DMS79 (cell line): ENCODE measurements at places on chromosomes 1 and 21.

DNA sequence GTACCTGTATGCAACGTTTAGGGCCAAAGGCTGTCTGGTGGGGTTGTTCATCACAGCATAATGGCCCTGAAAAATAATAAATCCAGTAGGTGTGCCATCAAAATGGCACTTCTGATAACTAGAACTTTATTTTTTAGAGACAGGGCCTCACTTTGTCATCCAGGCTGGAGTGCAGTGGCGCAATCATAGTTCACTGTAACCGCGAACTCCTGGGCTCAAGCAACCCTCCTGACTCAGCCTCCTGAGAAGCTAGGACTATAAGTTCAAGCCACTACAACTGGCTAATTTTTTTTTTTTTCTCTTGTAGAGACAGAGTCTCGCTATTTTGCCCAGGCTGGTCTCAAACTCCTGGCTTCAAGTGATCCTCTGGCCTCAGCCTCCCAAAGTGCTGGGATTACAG lies 4.7 kb downstream of the SNAPIN start:
- DNase-seq, result no peak

DNA sequence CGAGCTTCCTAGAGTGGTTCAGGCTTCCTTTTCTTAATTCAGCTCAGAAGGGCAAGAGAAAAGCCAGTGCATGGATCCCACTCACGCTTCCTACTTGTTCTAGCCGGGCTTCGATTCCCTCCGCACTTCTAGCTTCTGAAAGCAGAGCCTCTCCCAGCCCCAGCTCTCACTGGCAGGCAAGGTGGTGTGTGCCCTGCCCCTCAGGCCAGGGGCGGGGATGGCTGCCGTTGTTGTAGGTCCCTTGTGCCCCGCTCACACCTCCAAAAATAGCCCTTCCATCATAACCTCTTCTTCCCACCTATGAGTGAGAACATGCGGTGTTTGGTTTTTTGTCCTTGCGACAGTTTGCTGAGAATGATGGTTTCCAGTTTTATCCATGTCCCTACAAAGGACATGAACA lies 31.6 kb downstream of the BACE2 start:
- DNase-seq, result no peak

- DNase-seq, result no peak
Measured at GRCh38 chr1:184289825-184290550, 96.8 kb upstream of the C1orf21 start.

GRCh38 chr1:20017741-20018140 lies 38.3 kb upstream of the PLA2G2A start:
- DNase-seq, result no peak

- DNase-seq, result no peak
Measured at GRCh38 chr1:156682166-156682890, 5.1 kb upstream of the NES start.

- no peak for DNase-seq
Measured at GRCh38 chr1:160419838-160420169, 19.4 kb downstream of the VANGL2 start.

DNA sequence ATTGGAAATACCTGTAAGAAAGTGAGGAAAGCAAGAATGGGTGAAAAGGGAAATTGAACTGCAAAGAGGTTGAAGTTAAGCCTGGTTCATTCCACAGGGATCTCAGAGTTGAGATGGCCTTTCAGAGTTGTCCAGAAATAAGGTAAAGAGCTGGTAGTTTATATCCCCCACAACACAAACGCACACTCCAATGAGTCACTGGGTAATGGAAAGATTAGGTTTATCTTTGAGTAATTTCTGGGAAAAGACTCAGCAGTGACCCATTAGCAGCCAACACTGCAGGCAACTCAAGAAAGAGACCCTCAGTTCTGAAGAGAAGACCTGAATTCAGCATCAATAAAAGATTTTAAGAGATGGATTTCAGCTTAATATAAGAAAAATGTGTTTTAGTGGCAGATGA lies 485.5 kb downstream of the PTPRC start:
- no peak for DNase-seq

DNA sequence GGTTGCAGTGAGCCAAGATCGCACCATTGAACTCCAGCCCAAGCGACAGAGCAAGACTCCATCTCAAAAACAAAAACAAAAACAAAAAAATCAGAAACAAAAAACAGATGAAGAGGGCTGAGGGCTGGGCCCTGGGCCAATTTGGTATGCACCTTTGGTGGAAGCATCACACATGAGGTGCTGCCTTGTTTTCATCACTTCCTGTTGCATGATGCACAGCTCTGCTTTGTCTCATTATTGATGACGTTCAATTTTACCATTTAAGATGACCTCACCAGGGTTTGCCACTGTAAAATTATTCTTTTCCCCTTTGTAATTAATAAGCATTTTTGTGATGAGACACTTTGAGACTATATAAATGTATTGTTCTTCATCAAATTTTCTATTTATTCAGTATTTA lies 9.8 kb upstream of the IFNAR2 start:
- DNase-seq, result no peak

DNA sequence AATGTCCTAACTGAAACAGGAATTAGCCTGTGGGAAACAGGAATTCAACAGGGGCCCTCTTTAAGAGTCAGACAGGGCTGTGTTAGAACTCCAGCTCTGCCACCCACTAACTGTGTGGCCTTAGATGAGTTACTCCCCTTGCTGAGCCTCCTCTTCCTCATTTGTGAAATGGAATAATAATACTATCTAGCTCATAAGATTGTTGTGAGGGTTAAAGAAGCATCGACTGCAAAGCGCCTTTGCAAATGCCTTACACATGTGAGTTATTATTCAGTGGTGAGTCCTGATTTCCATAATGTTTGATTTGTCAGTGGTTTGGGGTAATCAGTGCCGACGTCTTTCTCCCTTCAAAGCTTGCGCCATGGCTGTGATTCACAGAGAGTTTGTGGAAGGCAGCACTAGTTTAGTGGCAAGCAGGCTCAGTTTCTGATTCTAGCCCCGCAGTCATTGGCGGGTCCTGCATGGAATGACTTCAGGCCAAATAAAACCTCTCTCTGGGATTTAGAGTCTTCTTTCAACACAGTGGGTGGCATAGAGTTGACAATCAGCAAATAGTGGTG lies 388.5 kb downstream of the PLPP3 start:
- no peak for DNase-seq

- DNase-seq, result no peak
Measured at GRCh38 chr1:244862354-244862698, 2.0 kb downstream of the HNRNPU start.

DNA sequence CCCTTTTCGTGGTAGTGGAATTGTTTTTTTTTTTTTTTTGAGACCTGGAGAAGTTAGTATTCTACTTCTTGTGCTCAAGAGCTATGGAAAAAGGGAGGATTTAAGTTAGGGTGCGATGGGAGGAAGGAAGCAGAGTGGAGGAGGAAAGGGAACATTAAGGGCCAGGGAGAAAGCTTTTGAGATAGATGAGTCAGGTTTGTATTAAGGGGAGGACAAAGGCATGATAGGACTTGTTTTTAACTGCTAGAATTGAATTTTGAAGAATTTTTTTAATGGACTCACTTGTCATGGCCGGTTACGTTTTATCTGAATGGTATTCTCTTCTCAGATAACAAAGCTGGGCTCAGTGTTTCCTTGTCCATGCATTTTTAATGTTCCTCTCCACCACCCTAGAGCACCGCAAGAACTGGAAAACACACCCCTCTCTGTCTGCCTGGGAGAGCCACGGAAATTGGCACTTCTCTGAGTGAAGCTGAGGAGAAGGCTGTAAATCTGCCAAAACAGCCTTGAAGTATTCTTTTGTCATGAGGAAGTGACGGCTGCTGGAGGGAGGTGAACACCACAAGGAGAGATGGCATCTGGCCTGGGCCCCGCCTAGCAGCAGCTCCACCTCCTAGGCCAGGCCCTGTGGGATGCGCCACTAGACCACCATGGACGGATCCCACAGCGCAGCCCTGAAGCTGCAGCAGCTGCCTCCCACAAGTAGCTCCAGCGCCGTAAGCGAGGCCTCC lies 3.5 kb downstream of the NIPAL3 start:
- DNase-seq, result peak; percentile 96

DNA sequence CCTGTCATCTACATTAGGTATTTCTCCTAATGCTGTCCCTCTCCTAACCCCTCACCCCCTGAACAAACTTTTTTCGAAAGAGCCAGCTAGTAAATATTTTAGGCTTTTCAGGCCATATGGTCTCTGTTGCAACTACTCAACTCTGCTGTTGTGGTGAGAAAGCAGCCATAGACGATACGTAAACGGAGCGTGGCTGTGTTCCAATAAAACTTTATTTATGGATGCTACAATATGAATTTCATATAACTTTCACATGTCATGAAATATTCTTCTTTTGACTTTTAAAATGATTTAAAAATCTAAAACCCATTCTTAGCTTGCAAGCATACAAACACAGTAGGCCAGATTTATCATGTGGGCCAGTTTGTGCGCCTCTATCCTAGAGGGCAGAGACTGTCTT lies 11.2 kb upstream of the RPS6KA1 start:
- no peak for DNase-seq

- DNase-seq, result no peak
Measured at GRCh38 chr1:233639611-233640010, 25.7 kb downstream of the KCNK1 start.

GRCh38 chr1:8408151-8408839 lies 90.4 kb downstream of the SLC45A1 start:
- peak; percentile 5 for DNase-seq

DNA sequence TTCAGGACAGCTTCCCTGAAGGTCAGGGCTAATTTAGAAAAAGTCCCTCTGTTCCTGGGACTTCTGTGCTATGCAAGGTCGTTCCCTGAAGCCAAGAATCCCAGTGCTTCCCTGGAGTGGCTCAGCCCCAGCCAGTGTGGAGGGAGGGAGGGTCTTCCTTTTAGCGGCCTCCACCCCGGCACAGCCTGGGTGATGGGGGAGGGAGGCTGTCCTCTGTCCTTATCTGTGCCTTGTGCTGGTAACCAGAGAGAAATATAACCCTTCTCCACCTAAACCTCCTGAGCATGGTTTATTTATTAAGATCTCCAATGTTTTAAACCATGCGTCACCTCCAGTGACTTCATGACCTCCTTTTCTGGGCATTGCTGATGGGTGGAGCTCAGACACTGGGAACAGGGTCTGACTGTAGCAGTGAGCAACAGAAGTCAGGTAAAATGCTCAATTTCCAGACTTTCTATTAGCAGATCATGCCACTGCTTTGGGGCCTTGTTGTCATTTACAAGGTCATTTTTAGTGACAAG lies 157.1 kb downstream of the DSCAM start:
- DNase-seq, result no peak

DNA sequence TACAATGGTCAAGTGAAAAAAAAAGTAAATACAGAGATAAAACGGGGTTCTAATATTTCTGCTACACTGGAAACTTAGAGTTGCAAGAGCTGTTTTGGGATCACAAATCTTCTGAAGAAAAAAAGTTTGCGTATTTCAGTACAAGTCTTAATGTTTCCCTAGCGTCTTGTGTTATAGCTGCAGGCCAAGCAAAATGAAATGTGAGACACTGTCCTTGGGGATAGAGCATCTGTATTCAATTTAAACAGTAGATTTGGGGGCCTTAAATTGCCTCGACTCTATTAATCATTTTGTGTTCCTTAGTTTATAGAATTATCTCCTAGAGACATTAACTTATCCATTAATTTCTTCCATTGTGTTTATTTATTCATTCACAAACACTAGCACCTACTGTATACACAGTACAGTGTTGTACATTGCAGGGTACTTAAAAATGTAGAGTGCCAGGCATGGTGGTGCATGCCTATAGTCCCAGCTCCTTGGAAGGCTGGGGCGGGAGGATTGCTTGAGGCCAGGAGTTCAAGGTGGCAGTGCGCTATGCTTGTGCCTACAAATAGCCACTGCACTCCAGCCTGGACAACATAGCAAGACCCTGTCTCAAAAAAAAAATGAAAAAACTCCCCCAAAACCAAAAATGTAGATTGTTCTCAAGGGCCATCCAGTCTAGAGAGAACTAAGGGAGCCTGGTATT lies 7.9 kb downstream of the DISC1 start:
- DNase-seq, result no peak

DNA sequence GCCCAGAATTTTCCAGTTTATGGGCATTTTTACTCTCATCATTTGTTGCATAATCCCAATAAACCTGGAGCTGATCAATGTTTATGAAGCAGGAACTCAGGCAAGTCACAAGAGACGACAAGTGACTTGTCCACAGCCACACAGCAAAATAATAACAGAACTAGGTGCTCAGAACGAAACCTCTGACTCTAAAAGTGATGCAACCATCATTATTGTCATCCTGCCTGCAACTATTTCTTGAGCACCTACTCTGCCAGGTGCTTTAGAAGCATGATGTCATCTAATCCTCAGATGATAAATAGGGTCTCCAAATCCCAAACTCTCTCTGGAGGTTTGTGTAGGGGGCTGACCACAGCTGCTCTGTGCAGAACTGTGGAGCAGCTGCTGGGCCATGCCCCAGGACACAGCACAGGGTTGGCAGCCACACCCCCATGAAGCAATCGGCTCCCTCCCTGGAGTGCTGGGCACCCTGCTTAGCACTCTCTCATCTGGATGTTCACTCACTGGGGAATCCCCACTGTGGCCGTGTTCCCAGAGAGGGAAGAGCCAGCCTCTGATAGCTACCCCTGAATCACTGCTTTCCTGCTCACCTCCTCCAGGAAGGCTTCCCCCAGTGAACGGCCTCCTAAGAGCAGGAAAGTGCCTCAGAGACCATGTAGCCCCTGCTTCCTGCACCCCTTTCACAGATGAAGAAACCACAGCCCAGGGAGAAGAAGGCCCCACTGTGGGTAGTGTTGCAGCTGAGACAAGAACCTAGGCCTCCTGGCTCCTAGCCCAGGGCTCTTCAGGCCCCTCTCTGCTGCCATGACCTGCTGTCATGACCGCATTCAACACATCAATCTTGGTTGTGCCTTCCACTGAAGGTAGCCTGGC lies 2.1 kb downstream of the TTC22 start:
- no peak for DNase-seq

GRCh38 chr1:220768126-220768601 lies 18.5 kb upstream of the MTARC1 start:
- no peak for DNase-seq

GRCh38 chr1:145858238-145858900 lies 512 bp downstream of the PIAS3 start:
- DNase-seq, result peak; percentile 58

GRCh38 chr21:36155603-36156338 lies 853 bp upstream of the DOP1B start:
- peak; percentile 38 for DNase-seq

DNA sequence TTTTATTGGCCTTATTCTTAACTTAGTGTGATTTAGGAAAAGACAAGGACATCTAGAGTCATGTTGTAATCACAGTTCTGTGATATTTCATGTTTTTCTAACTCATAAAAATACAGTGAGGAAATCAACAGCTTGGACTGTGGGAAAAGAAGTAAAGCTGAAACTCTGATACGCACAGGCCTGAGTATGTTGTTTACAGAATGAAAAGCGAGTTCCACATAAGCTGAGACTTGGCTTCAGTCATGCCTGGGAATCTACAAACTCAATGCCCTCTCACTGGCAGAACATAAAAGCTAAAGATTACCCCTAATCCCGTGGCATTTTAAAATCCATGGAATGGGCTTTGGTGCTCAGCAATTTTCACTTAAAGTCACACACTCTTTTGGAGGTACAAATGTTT lies 23.6 kb upstream of the ATP5PO start:
- DNase-seq, result no peak

DNA sequence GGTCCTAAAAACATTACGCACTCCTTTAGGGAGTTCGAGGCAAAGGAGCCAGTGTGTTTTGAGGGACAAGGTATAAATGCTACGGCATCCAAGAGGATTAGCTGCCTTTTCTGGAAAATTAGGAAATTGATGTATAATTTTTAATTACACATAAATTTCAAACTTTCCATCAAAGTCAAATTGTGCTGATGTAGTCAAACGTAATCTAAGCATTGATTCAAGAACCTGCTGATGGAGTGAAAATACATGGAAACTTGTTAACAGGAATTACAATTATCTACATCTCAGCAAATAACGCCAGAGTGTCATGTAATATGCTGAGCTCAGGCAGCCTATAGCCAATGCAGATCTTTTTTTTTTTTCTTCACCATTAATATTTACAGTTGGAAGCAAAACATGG lies 194.5 kb downstream of the CRB1 start:
- DNase-seq, result no peak
